ENCODE measurements at places on chromosomes 5 and 9. TPM values are rescaled to one million over a fixed set of nuclear protein-coding genes. Genes with fewer than 3 reads are reported as not detected.

FOXI1 gene
- not detected for total RNA-seq

HINT2 gene
- total RNA-seq: 83.1 TPM

EGFL7 gene
- not detected for total RNA-seq

TLX3 gene
- not detected for total RNA-seq

PLPP7 gene
- total RNA-seq: 0.28 TPM

SUSD1 gene
- total RNA-seq: 0.32 TPM

C9orf50 gene
- total RNA-seq: not detected

TMEFF1 gene
- 3.7 TPM for total RNA-seq

SOX30 gene
- total RNA-seq: 0.29 TPM

NR4A3 gene
- total RNA-seq: 0.46 TPM

COMMD10 gene
- 11.7 TPM for total RNA-seq

TAF11L11 gene
- total RNA-seq: not detected

C9orf153 gene
- 0.27 TPM for total RNA-seq

FOXD4L3 gene
- 0.42 TPM for total RNA-seq

CCDC180 gene
- total RNA-seq: 1.2 TPM

IFNE gene
- not detected for total RNA-seq

GABRA6 gene
- total RNA-seq: not detected

ZNF454 gene
- not detected for total RNA-seq

LRRC26 gene
- total RNA-seq: not detected

BNC2 gene
- not detected for total RNA-seq

ACTBL2 gene
- total RNA-seq: not detected

CCL21 gene
- total RNA-seq: not detected

SPINK6 gene
- not detected for total RNA-seq

SPATA31E1 gene
- not detected for total RNA-seq

IFNA2 gene
- not detected for total RNA-seq

GLRA1 gene
- not detected for total RNA-seq

ALDH1A1 gene
- not detected for total RNA-seq

CCDC192 gene
- not detected for total RNA-seq

IL5 gene
- total RNA-seq: not detected

SPATA31D4 gene
- total RNA-seq: not detected

SLC6A18 gene
- total RNA-seq: not detected

PCDHGA11 gene
- total RNA-seq: 3.4 TPM

TEX48 gene
- not detected for total RNA-seq

HRCT1 gene
- total RNA-seq: not detected

FOXD4L4 gene
- total RNA-seq: 0.53 TPM

SLC6A7 gene
- total RNA-seq: not detected

HMCN2 gene
- total RNA-seq: not detected

TMEM245 gene
- total RNA-seq: 40.8 TPM

SDHA gene
- total RNA-seq: 167 TPM

SPINK7 gene
- not detected for total RNA-seq
